Breast epithelium (tissue), 4 donors: ENCODE measurements at places on chromosomes 3 and 15. TPM values are rescaled to one million over a fixed set of nuclear protein-coding genes. Genes with fewer than 3 reads are reported as not detected.
A peak's percentile ranks its signal among the peaks of the same experiment; 100 is the strongest.

- DNase-seq, result no peak
- H3K27ac ChIP-seq, result no peak overlapping the region
- no peaks in the 10 kb centered on the region for H3K4me1 ChIP-seq
- no peak overlapping the region for H3K4me3 ChIP-seq
- no peaks in the 10 kb centered on the region for H3K36me3 ChIP-seq
- no peaks in the 10 kb centered on the region for H3K27me3 ChIP-seq
Observed at GRCh38 chr3:43582866-43583265, 38.9 kb downstream of the ANO10 start.

- no peak for DNase-seq
- no peaks in the 10 kb centered on the region for H3K4me1 ChIP-seq
- no peaks in the 10 kb centered on the region for H3K36me3 ChIP-seq
- H3K27me3 ChIP-seq, result no peaks in the 10 kb centered on the region
- H3K4me3 ChIP-seq, result no peak overlapping the region
Observed at GRCh38 chr3:43872301-43872700, 181.6 kb downstream of the ABHD5 start.

DNA sequence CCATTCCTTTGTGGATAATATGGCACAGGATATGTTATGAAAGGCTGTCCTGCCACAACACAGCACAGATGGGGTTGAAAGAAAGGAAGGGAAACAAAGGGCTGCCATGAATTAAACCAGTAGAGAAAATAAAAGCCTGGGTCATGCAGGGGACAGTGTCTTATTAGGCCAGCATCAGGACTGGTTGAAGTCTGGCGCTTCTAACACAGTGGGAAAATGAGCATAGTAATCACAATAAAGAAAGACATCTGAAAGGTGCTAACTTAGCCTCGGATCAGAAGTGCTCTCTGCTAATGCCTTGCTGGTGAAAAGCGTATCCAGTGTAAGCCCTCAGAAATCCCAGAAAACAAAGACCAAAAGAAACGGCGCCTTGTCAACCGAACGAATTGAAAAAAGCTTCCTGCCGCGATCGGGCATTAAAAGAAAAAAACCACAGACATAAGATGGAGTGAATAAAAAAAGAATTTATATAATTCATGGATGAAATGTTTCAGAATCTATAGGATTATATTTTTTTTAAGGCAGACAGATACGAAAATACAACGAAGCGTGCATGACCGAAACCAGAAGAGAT is 566 bp upstream of the MKRN3 start:
- no peaks in the 10 kb centered on the region for H3K36me3 ChIP-seq
- H3K27me3 ChIP-seq, result no peaks in the 10 kb centered on the region
- no peaks in the 10 kb centered on the region for H3K4me1 ChIP-seq
- DNase-seq, result no peak

DNA sequence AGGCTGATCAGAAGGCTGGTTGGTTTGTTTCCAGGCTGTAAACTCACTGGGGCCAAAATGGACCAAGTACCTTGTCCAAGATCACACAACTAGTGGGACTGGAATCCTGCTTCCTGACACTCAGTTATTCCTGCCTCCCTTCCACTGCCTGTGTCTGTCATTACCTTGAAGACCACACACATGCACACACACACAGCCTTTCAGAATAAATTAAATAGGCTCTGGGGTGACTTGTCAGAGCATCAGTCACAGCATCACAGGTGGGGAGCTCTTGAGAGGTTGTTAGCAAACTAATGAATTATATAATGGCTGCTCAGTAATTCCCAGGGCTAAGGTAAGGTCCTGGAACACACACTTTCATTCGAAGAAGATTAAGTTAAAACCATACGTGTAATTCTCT is 231.8 kb downstream of the UACA start:
- no peak for DNase-seq
- no peaks in the 10 kb centered on the region for H3K36me3 ChIP-seq
- no peaks in the 10 kb centered on the region for H3K27me3 ChIP-seq
- H3K27ac ChIP-seq, result no peak overlapping the region

- no peak overlapping the region for H3K27ac ChIP-seq
- DNase-seq, result no peak
- no peaks in the 10 kb centered on the region for H3K36me3 ChIP-seq
- H3K4me1 ChIP-seq, result no peaks in the 10 kb centered on the region
- H3K27me3 ChIP-seq, result no peaks in the 10 kb centered on the region
Observed at GRCh38 chr3:12601072-12601471, 44.2 kb downstream of the MKRN2 start.

- H3K27me3 ChIP-seq, result no peaks in the 10 kb centered on the region
- H3K4me1 ChIP-seq, result no peaks in the 10 kb centered on the region
Observed at GRCh38 chr3:119469418-119470189, 841 bp downstream of the POGLUT1 start.

GRCh38 chr3:31067004-31067403 is 172.5 kb upstream of the GADL1 start:
- no peak overlapping the region for H3K4me3 ChIP-seq
- no peaks in the 10 kb centered on the region for H3K36me3 ChIP-seq
- DNase-seq, result peak; percentile 26
- no peaks in the 10 kb centered on the region for H3K4me1 ChIP-seq
- no peaks in the 10 kb centered on the region for H3K27me3 ChIP-seq
- H3K27ac ChIP-seq, result no peak overlapping the region

DNA sequence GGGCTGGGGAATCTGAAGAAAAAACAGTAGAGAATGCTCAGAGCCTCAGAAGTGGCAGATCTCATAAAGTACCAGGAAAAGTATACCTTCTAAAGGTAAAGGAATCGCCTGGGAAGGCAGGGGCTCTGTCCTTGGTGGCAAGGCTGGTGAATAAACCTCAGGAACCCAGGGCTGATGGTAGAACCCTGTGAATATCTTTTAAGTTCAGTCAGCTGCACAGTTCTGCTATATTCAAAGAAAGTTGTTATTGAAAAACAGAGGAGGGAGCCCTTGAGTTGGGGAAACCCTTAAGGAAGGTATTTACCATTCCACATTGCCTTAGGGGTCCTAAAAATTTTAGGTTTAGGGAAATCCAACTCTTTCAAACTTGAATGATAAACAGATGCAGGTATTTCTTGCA is 31.2 kb downstream of the ZPLD1 start:
- H3K4me1 ChIP-seq, result no peaks in the 10 kb centered on the region
- no peak overlapping the region for H3K4me3 ChIP-seq
- no peak overlapping the region for H3K27ac ChIP-seq

DNA sequence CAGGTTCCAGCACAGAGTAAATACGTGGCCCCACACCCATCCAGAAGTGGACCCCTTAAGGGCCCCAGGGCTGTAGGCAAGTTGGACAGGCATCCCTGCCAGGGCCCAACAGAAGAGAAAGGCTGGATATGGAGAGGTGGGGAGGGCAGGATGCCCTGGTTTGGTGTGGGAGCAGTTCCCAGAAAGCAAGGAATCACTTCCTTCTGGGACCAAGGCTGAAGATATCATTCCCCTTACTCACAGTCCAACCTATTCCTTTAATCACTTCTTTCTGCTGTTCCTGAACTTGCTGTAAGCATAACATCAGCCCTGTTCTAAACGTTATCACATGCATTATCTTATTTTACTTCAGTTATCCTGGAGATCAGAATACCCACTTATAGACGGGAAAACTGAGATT is 6.1 kb upstream of the MESP2 start:
- no peaks in the 10 kb centered on the region for H3K27me3 ChIP-seq
- H3K4me1 ChIP-seq, result peaks cover 8% of the 10 kb centered on the region
- peak overlapping the region; percentile 33 for H3K27ac ChIP-seq
- DNase-seq, result no peak
- H3K36me3 ChIP-seq, result no peaks in the 10 kb centered on the region

DNA sequence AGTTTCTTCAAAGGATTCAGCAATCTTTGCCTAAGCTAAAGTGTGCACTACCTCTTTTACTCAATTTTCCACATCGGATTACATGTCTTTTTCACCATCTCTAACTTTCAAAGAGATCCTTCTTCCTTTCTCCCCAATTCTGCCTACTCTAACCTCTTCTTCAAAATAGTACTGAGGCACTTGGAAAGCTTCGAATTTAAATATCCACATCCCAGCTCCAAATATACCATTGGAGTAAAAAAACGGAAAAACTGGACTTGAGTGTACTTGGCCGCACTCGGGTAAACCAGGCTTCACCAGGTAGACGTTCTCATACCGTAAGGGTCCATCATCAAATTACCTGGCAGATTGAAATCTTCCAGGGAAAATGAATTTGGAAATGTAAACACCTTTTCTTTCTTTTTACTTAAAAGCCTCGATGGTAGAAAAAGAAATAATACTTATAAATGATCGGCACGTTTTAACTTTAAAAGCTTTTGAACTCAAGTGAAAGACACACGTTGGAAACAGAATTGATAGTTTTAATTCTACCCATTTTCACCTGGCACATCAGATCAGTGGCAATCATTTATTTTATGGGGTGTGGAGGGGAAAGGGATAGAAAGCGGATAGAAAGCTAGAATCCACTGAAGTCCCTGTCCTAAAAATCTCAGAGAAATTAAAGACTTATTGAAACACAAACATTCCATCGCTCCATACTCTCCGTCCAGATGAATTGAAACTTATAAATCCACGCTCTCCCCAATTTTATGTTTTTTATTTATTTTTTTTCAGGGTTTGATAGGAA is 8.2 kb upstream of the MEIS2 start:
- H3K4me3 ChIP-seq, result no peak overlapping the region
- H3K4me1 ChIP-seq, result no peaks in the 10 kb centered on the region
- H3K36me3 ChIP-seq, result no peaks in the 10 kb centered on the region
- DNase-seq, result no peak
- H3K27ac ChIP-seq, result peak overlapping the region; percentile 66
- peaks cover 14% of the 10 kb centered on the region for H3K27me3 ChIP-seq

KBTBD8 gene
- 0.96 TPM for total RNA-seq

GALNT15 gene
- total RNA-seq, result 68.5 TPM

DNA sequence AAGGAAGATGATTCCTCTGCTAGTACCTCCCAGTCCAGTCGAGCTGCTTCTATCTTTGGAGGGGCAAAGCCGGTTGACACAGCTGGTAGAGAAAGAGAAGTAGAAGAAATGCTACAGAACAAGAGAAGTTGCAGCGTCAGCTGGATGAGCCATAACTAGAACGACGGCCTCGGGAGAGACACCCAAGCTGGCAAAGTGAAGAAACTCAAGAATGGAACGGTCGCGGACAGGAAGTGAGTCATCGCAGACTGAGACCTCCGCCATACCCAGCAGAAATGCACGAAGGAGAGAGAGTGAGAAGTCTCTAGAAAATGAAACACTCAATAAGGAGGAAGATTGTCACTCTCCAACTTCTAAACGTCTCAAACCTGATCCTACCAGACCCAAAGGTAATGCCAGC is 19.0 kb upstream of the PARP14 start:
- no peaks in the 10 kb centered on the region for H3K36me3 ChIP-seq
- H3K4me1 ChIP-seq, result no peaks in the 10 kb centered on the region
- no peak for DNase-seq
- no peak overlapping the region for H3K4me3 ChIP-seq

- no peak overlapping the region for H3K4me3 ChIP-seq
- no peaks in the 10 kb centered on the region for H3K27me3 ChIP-seq
- no peak for DNase-seq
- H3K27ac ChIP-seq, result no peak overlapping the region
- no peaks in the 10 kb centered on the region for H3K36me3 ChIP-seq
- no peaks in the 10 kb centered on the region for H3K4me1 ChIP-seq
Observed at GRCh38 chr3:141972399-141972798, 96.0 kb downstream of the ATP1B3 start.

- DNase-seq, result no peak
- no peak overlapping the region for H3K4me3 ChIP-seq
- H3K27ac ChIP-seq, result no peak overlapping the region
- no peaks in the 10 kb centered on the region for H3K36me3 ChIP-seq
- no peaks in the 10 kb centered on the region for H3K27me3 ChIP-seq
Observed at GRCh38 chr3:177141899-177142646, 55.2 kb downstream of the TBL1XR1 start.

ISLR2 gene
- 0.88 TPM for total RNA-seq

NANOGP8 gene
- total RNA-seq, result 1.3 TPM

COLQ gene
- 1.8 TPM for total RNA-seq

DNA sequence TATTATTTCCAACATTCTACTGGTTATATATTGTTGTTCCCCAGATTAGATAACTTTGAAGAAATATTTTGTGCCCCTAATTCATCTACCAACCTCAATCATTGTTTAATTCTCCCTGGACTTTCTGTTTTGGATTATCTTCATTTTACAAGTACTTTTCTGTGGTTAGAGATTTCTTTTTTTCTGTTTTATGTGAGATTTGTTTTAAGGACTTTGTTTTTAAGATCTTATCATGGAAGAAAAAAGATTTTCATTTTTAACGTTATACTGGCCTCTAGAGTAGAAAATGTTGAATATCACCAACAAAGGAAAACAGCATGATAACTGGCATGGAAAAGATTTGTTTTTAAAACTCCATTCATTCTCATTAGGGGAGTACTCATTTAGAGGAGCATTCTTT is 210.9 kb upstream of the KCNMB2 start:
- H3K27ac ChIP-seq, result no peak overlapping the region
- DNase-seq, result no peak
- H3K4me1 ChIP-seq, result no peaks in the 10 kb centered on the region
- no peaks in the 10 kb centered on the region for H3K27me3 ChIP-seq
- no peaks in the 10 kb centered on the region for H3K36me3 ChIP-seq

GOLGA8G gene
- not detected for total RNA-seq

DNA sequence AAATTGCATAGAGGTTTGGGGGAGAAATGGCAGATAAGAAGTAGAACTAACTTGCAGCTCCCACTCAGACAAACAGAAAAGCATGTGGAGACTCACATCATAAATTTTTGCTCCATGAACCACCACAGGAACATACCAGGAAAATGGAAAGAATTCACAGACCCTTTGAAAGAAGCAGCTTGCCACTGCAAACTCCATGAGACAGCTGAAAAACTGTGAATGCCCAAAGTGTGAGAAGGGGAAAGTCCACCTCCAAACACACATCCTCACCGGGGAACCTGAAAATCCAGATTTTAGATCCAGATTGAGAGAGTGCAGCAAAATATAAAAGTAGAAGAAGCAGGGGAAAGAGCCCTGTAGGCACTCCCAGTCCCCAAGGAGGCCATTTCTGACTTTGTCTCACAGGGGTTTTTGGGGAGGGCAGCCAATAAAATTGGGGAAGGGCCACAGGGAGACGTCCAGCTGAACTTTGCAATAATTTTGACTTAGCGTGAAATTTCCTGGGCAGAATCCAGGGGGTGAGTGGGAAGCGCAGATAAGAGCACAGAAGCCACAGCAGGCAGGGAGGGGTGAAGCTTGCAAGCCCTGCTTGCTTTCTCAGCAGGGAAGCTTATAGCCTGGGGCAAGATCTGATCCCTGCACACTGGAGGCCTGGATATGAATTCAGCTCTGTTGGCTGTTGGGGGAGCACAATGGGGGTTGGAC is 183.4 kb upstream of the UBE2E2 start:
- H3K27me3 ChIP-seq, result no peaks in the 10 kb centered on the region
- no peaks in the 10 kb centered on the region for H3K4me1 ChIP-seq
- H3K27ac ChIP-seq, result no peak overlapping the region

P2RY14 gene
- total RNA-seq, result 8.5 TPM

HYKK gene
- total RNA-seq, result 14.7 TPM

DNA sequence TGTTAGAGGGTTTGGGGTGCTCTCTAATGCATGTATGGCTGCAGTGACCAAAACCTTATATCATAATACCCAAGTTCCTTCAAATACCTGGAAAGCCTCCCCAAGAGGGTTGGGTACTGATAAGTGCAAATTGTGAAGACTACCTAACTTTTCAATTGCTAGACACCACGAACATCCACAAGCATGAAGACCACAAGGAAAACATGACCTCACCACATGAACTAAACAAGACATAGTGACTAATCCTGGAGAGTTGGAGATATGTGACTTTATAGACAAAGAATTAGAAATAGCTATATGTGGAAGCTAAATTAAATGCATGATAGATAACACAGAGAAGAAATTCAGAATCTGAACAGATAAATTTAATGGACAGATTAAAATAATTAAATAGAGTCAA is 23.9 kb upstream of the AADACL2 start:
- DNase-seq, result no peak
- H3K4me1 ChIP-seq, result no peaks in the 10 kb centered on the region
- no peak overlapping the region for H3K4me3 ChIP-seq
- no peak overlapping the region for H3K27ac ChIP-seq
- H3K36me3 ChIP-seq, result peaks cover 7% of the 10 kb centered on the region
